ENCODE measurements at places on chromosomes 1 and 21.

GRCh38 chr1:44423591-44424537 lies 18.8 kb downstream of the RNF220 start:
- peak; percentile 54 for DNase-seq

GRCh38 chr1:64530969-64531692 lies 61.2 kb downstream of the CACHD1 start:
- no peak for DNase-seq

- DNase-seq, result no peak
Measured at GRCh38 chr1:189706594-189706993, 771.1 kb downstream of the BRINP3 start.

DNA sequence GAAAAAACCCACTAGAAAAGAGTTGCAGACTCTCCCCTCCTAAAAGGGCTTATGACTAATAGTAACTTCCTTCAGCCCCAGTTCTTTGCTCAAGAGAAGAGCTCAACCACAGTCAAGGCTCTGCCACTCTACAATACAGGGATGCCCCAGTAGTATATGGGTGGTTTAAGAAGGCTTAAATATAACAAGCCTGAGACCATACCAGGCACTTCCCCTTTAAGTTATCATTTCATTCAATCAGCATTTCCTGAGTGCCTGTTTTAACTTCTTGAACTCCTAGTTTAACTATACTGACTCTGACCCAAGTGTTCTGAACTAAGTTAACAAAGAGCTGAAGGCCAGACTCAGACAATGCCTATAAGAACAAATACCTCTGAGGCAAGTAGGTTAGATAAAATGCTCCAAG lies 19.8 kb downstream of the PRPF38A start:
- DNase-seq, result no peak

- no peak for DNase-seq
Measured at GRCh38 chr1:248857749-248858095, 1.2 kb downstream of the ZNF692 start.

- DNase-seq, result peak; percentile 51
Measured at GRCh38 chr1:88061492-88062177, 622.4 kb upstream of the PKN2 start.

DNA sequence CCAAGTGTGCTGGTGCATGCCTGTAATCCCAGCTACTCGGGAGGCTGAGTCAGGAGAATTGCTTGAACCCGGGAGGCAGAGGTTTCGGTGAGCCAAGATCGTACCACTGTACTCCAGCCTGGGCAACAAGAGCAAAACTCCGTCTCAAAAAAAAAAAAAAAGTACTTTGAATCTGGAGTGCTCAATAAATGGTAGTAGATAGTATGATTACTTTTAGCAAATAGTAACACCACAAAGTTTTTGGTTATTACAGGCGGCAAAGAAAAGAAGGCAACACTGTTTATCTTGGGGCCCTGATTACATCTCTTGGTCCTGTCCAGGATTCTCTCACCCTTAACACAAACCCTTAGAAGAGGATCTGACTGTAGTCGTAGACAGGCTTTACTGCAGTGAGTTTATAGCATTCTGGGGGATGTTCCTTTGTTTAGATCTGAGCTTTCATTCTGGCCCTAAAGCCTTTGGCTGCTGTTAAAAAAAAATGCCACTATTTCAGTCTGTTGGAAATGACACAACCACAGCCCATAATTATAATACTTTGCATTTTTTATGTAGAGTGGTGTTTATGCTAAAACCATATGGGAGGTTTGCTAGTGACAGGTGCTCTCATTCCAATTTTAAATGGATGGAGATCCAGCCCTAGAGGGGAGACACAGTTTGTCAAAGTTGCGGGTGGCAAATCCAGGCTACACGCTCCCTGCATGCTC lies 79.7 kb upstream of the SLC2A1 start:
- DNase-seq, result no peak

GRCh38 chr1:45953934-45954847 lies 150.8 kb downstream of the MAST2 start:
- DNase-seq, result peak; percentile 36

DNA sequence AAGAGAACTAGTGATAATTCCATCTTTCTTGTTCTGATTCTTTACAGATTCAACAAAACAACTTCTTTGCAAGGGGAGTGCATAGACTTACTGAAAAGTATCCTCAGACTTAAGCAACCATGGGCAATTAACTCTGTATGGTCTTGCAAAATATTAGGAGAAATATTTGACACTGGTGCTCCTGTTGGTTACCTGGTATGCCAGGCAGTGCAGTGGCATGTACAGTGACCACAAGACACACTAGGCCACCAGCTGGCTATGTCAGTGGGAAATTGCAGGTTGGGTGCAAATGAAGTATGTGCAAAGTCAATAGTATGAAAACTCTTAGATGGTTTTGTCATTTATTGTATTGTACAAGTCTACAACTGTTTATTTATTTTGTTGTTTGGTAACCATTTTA lies 34.5 kb downstream of the EPS15 start:
- DNase-seq, result peak; percentile 14

- DNase-seq, result no peak
Measured at GRCh38 chr21:15837645-15838044, 107.9 kb downstream of the USP25 start.

DNA sequence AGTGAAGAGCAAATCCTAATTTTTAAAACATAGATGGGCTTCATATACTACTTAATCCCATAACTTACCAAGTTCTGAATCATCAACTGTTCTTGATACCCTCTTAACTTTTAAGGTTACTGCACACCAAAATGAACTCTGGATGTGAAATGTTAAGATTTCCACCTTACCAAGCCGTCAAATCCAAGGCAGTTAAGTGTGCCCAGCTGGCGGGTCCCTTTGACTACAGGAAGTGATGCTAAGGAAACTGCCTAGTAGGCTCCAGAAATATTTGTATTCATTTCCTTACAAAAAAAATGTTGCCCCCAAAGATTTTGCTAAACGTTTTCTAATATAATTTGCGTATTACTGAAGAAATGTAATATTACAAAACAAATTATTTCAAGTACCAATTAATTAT lies 10.7 kb downstream of the NRIP1 start:
- no peak for DNase-seq

DNA sequence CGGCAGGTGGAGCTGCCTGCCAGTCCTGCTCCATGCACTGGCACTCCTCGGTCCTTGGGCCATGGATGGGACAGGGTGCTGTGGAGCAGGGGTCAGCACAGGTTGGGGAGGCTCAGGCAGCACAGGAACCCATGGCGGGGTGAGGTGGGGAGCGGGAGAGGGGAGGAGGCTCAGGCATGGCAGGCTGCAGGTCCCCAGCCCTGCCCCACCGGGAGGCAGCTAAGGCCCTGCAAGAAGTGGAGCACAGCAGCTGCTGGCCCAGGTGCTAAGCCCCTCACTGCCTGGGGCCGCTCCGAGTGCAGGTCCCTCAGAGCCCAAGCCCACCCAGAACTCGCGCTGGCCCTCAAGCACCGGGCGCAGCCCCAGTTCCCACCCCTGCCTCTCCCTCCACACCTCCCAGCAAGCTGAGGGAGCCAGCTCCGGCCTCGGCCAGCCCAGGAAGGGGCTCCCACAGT lies 691 bp upstream of the GBP5 start:
- no peak for DNase-seq

- no peak for DNase-seq
Measured at GRCh38 chr1:12621346-12622335, 3.6 kb upstream of the DHRS3 start.

- DNase-seq, result no peak
Measured at GRCh38 chr1:172277275-172277674, 143.2 kb upstream of the C1orf105 start.

GRCh38 chr1:109640285-109640865 lies 15.5 kb upstream of the GSTM4 start:
- no peak for DNase-seq

- DNase-seq, result no peak
Measured at GRCh38 chr1:65211331-65211730, 63.3 kb downstream of the AK4 start.

- DNase-seq, result no peak
Measured at GRCh38 chr21:28671549-28672195, 321.0 kb downstream of the LTN1 start.

DNA sequence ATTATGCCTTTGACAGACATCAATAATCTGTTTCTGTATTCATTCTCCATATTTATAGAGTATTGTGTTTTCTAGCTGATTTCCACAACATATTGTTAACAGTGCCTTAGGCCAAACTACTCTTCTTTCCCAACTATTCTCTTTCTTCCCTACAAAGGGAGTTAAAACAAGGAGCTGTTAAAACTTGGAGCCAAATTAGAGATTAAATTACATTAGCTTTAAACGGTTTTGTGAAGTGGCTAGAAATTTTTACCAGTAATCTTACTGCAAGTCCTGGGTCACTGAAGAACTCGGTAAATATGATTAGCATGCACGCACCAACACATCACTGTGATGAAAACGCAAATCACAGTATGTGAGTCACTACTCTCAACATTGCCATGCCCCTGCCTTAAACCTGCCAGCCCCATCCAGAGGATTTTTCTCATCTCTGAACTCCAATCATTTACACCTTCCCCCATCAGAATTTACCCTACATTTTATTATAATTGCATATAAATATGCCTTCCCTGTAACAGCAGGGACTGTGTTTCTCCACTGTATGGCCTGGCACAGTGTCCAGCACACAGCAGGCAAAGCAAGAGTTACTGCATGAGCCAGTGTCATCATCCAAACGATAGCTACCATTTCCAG lies 1.5 kb upstream of the PRDX6 start:
- peak; percentile 52 for DNase-seq

DNA sequence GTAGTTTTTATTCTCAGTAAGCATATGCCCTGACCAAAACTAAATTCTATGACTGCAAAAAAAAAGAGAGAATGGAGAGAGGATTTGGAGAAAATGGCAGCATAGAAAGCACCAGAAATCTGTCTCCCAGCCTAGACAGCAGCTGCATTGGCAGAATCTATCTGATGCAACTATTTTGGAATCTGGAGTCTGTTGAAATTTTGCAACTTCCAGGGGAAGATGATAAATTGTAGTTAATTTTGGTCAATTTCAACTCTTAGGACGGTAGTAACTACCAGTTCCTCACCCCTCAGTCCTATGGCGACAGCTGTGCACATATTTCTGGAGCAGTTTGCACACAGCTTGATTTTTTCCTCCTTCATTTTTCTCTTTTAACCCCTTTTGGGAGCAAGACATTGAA lies 10.9 kb downstream of the EXO5 start:
- no peak for DNase-seq

DNA sequence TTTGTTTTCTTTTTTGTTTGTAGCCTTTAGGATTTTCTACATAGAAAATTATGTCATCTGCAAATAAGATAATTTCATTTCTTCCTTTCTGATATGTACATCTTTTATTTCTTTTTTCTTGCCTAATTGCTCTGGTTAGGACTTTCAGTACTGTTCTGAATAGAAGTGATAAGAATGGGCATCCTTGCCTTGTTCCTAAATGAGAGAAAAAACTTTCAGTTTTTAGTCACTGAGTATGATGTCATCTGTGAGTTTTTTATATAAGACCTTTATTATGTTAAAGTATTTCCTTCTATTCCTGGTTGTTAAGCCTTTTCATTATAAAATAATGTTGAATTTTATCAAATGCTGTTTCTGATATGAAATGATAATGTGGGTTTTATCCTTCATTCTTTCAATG lies 76.0 kb upstream of the SLC35F3 start:
- no peak for DNase-seq

- no peak for DNase-seq
Measured at GRCh38 chr1:224108991-224109390, 4.9 kb upstream of the FBXO28 start.

- DNase-seq, result no peak
Measured at GRCh38 chr1:46153228-46153627, 20.8 kb upstream of the PIK3R3 start.
